ENCODE measurements at places on chromosomes 16 and 17. TPM values are rescaled to one million over a fixed set of nuclear protein-coding genes. Genes with fewer than 3 reads are reported as not detected.

KRT33B gene
- not detected for total RNA-seq

KIF18B gene
- 39.5 TPM for total RNA-seq

GRB7 gene
- 6.0 TPM for total RNA-seq

SLC52A1 gene
- total RNA-seq, result not detected

ASGR2 gene
- not detected for total RNA-seq

MAP2K3 gene
- 14.8 TPM for total RNA-seq

MEFV gene
- not detected for total RNA-seq

KRTAP1-5 gene
- not detected for total RNA-seq

KRTAP3-2 gene
- total RNA-seq, result not detected

ZNF385C gene
- 0.34 TPM for total RNA-seq

GRCh38 chr17:7851438-7852261 is 3.2 kb upstream of the TMEM88 start:
- peak; percentile 55 for DNase-seq

GRCh38 chr17:34389126-34389750 is 26.2 kb upstream of the CCL1 start:
- no peak for DNase-seq

- peak; percentile 26 for DNase-seq
Measured at GRCh38 chr17:9402590-9403199, 172.9 kb downstream of the STX8 start.

- peak; percentile 92 for DNase-seq
Measured at GRCh38 chr17:29591737-29592608, 959 bp upstream of the ANKRD13B start.

- no peak for DNase-seq
Measured at GRCh38 chr17:19928299-19928698, 49.3 kb downstream of the AKAP10 start.

DNA sequence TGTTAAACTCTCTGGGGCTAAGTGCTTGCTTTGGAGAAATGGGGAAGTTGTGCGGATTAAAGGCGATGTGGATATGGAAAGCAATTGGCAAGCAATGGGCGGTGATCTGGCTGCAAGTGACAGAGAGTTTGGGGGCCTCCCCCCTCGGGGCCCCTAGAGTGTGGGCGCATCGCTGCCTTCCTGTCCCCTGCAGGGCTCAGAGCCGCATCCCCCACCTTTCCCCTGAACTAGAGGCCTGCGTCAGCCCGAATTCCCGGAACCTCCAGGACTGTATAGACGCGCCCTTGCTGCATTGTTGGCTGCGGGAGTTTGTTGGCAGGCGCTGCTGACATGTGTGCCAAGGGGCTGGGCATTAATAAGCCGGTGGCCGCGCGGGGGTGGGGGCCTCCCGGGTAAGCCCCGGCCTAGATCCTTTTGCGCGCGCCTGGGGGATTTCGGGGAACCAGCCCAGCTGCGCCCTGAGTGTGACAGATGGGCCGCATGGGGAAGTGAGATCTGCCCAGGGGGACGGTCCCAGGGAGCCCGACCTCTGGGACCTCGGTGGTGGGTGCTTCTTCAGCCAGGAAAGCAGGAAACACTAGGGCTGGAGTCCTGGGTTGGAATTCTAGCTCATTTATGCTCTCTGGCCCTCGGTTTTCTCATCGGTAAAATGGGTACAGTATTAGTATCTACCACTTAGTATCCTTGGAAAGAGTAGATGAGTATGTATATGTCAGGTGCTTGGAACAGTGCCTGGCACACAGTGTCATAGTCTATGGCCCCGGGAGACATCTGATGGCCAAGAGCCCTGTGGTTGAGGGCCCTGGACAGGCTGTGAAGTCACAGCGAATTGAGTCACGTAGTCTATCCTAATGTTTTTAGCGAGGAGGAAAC is 1.0 kb downstream of the EEF2K start:
- peak; percentile 70 for DNase-seq

GRCh38 chr17:2025622-2026309 is 632 bp upstream of the RTN4RL1 start:
- peak; percentile 52 for DNase-seq

- no peak for DNase-seq
Measured at GRCh38 chr16:82264756-82265155, 94.7 kb upstream of the MPHOSPH6 start.

DNA sequence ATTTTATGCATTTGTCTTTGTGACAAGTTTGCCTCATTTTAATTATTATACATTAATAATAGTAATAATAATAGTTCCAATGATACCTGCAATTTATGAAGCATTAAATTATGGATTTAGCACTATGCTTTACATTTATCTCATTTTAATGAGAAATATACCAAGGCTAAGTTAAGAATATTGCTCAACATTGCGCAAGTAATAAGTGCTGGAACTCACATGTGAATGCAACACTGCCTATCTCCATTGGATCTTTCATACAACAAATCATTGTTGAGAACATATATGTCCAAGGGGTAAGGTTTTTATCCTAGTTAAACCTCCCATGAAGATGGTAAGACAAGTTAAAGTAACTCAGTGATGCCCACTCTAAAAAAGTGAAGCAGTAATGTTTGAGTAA is 703.7 kb upstream of the SOX9 start:
- DNase-seq, result no peak

GRCh38 chr16:27169511-27170071 is 33.7 kb upstream of the KDM8 start:
- DNase-seq, result no peak

DNA sequence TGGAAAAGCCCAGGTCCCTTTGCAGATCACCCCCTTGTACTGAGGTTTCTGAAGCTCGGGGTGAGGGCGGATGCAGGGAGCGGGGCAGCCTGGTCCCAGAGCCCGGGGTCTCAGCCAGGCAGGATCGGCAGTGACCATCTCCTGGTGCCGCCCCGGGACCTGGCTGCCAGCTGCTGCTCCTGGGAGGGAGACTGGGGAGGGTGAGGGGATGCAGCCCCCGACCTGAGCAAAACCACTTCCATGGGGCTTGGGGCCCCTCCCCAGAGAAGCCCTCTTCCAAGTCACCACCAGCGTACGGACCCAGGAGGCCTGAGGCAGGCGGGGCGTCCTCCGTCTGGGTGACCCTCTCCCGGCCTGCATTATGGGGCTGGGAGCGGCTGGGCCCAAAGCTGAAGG is 14.8 kb downstream of the CD7 start:
- no peak for DNase-seq

- no peak for DNase-seq
Measured at GRCh38 chr16:28984619-28985135, at the start of gene LAT. Gene LAT (plus strand): TSS chr16:28985052. CDS start chr16:28985418, 366 bp downstream.

- no peak for DNase-seq
Measured at GRCh38 chr17:57601143-57601735, 143.9 kb downstream of the CCDC182 start.

GRCh38 chr16:89358030-89359005 is 132.0 kb downstream of the ANKRD11 start:
- DNase-seq, result no peak

GRCh38 chr16:28087675-28088300 is 24.3 kb upstream of the GSG1L start:
- no peak for DNase-seq

Data from K562 (cell line).